Stimulated activated CD4-positive, alpha-beta T cell treated with anti-CD3 and anti-CD28 coated beads, Interleukin-12 subunit alpha, Interleukin-12 subunit beta, amount 100 ng/mL, for 4 hours (primary cell): ENCODE measurements at places on chromosomes 3 and 15.

GRCh38 chr3:104735691-104736090, 631.0 kb upstream of the ALCAM start:
- no peak for DNase-seq

GRCh38 chr3:144031938-144032337, 60.3 kb downstream of the DIPK2A start:
- DNase-seq = no peak

- DNase-seq = no peak
Measured at GRCh38 chr3:48194446-48195071, 6.3 kb upstream of the CDC25A start.

- no peak for DNase-seq
Measured at GRCh38 chr15:71465131-71465955, 345.0 kb upstream of the NR2E3 start.

- DNase-seq = no peak
Measured at GRCh38 chr3:14757153-14757700, 61.5 kb upstream of the FGD5 start.

- no peak for DNase-seq
Measured at GRCh38 chr3:165339753-165340152, 143.6 kb upstream of the SLITRK3 start.
